Skeletal muscle tissue (tissue), 5 donors: ENCODE measurements at places on chromosomes 16 and 17. TPM values are rescaled to one million over a fixed set of nuclear protein-coding genes. Genes with fewer than 3 reads are reported as not detected.

The IRF8 gene
- total RNA-seq, result 19.8 TPM

The PRR15L gene
- total RNA-seq, result not detected

The AIPL1 gene
- not detected for total RNA-seq

The NOXO1 gene
- 1.6 TPM for total RNA-seq

The CFAP97D1 gene
- not detected for total RNA-seq

The HSPB9 gene
- not detected for total RNA-seq

The KRTAP17-1 gene
- not detected for total RNA-seq

The TNP2 gene
- total RNA-seq, result not detected

The JMJD8 gene
- 13.0 TPM for total RNA-seq

The EVPLL gene
- total RNA-seq, result not detected

The SMURF2 gene
- total RNA-seq, result 32.4 TPM

The MRPS34 gene
- total RNA-seq, result 17.7 TPM

The HOXB13 gene
- total RNA-seq, result not detected

The OR1F1 gene
- total RNA-seq, result not detected

The MC1R gene
- total RNA-seq, result 0.52 TPM

The IL21R gene
- total RNA-seq, result 0.52 TPM

The WRAP53 gene
- 7.3 TPM for total RNA-seq

The SSTR5 gene
- total RNA-seq, result not detected

The KATNIP gene
- total RNA-seq, result 7.8 TPM

The LCMT1 gene
- 40.2 TPM for total RNA-seq

The TEKT5 gene
- total RNA-seq, result not detected

The CD300LB gene
- not detected for total RNA-seq

The ZNRF1 gene
- 7.8 TPM for total RNA-seq

The TBC1D3C gene
- not detected for total RNA-seq

The CACNG1 gene
- 43.3 TPM for total RNA-seq

The GPRC5C gene
- total RNA-seq, result 44.4 TPM

The GLIS2 gene
- 4.2 TPM for total RNA-seq

The GNAO1 gene
- under 0.01 TPM for total RNA-seq

The MT4 gene
- not detected for total RNA-seq

The TPSG1 gene
- not detected for total RNA-seq

The KRTAP1-1 gene
- not detected for total RNA-seq

The GJC1 gene
- total RNA-seq, result 24.5 TPM

The COX6A2 gene
- total RNA-seq, result 49.1 TPM

The PSMC3IP gene
- 2.1 TPM for total RNA-seq

The IL4R gene
- total RNA-seq, result 7.8 TPM

The HOXB1 gene
- total RNA-seq, result not detected

The SDR42E1 gene
- total RNA-seq, result 0.52 TPM

The SCGB1C2 gene
- not detected for total RNA-seq

The CASKIN2 gene
- 8.9 TPM for total RNA-seq

The DOC2A gene
- 0.52 TPM for total RNA-seq

The NPIPB6 gene
- not detected for total RNA-seq

The MPP3 gene
- total RNA-seq, result 4.2 TPM

The OR4D1 gene
- total RNA-seq, result not detected

The MYH3 gene
- total RNA-seq, result 6,986 TPM

The CPNE7 gene
- not detected for total RNA-seq

The BOLA2B gene
- total RNA-seq, result 23.5 TPM

The AHSP gene
- total RNA-seq, result 150 TPM

The PITPNM3 gene
- total RNA-seq, result 1.0 TPM

The TMEM238L gene
- not detected for total RNA-seq

The KRTAP2-2 gene
- not detected for total RNA-seq

The KRTAP1-5 gene
- not detected for total RNA-seq

The CES5A gene
- not detected for total RNA-seq

The KRTAP9-4 gene
- total RNA-seq, result not detected
